ENCODE measurements at places on chromosomes 2 and 18.

DNA sequence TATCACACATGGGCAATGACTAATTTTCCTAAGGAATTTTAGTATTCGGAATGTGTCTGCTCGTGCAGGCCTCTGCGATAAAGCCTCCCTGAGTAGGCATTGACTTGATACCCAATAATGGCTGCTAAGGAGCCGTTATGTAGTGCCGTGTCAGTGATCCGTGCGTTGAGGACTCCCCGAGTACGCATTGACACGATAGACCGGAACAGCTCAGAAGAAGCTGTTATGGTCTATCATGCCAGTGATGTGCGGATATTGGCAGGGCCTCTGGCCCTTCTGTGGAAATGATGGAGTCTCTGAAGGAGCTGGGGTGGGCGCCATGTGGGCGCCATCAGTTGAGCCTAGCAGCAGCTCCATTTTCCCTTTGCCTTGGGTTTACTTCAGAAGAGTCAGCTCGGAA lies 29.1 kb downstream of the ZEB2 start:
- DNase-seq, result no peak

DNA sequence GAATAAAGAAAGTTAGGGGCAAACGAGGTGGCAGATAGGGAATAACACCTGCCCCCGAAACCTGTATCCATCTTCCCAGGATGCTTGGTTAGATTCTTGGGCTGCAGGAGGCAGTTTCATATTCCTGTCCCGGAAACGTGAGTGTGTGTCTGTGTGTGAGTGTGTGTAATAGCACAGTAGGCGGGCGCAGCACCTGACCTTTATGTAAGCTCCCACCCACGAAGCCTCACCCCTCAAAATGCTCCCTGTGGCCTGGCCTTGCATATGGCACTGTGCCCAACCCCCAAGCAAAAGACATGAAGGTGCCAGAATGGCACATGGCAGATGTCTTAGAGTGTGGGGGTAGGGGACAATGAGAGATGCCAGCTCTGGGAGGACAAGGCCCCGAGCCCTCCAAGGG lies 48.9 kb downstream of the EFR3B start:
- no peak for DNase-seq

DNA sequence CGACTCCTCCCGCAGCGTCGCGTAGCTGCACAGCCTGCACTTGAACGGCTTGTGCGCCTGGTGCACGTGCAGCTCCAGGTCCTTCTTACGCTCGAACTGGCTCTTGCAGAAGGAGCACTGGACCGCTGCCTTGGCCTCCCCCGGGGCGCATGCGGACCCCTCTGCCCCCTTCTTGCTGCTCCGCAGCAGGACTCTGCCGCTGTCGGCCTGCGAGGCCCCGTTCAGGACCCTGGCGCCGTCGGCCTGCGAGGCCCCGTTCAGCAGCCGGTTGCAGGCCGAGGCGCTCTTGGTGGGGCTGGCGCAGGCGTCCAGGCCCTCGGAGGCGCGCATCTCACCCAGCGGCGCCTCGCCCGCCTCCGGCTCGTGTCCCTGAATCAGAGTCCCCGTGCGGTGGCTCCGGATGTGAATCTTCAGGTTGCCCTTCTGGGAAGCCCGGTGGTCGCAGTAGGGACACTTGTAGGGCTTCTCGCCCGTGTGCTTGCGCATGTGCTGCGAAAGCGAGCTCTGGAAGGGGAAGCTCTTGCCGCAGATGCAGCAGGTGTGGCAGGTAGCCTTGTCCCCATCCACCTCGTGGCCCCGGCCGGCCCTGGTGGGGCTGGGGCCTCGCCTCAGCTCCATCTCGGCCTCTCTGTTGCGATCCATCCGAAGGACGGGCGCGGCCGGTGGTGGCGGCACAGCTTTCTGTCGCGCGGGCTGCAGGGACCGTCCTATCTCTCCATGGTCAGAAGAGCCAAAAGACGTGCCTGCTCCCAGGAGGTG lies 52.5 kb downstream of the ZNF516 start:
- no peak for DNase-seq

- DNase-seq, result no peak
These were observed 19.0 kb downstream of the DIPK1C start for GRCh38 chr18:74438091-74438490.

GRCh38 chr2:158926478-158926948 lies 41.9 kb upstream of the TANC1 start:
- no peak for DNase-seq

DNA sequence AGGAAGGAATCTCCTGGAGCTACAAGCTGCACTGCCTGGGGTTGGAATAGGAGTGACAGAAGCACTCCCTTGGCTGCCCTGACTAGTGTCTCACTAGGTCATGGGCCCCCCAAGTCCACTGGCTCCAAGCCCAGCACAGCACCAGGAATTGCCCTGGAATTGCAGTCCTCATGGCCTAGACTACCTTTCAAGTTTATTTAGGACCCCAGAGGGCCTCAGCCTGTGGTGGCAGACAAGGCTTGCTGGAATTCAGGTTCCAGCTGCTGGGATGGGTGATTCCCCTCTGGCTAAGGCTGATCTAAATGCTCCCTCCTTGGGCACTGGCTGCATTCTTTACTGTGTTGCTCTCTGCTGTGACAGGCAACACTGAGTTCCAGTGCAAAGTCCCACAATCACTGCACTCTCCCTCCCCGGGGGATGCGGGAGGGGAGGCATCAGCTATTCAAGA lies 14.0 kb downstream of the STRADB start:
- no peak for DNase-seq

- no peak for DNase-seq
These were observed 181.7 kb upstream of the ALPP start for GRCh38 chr2:232196802-232197201.

- DNase-seq, result no peak
These were observed 353.2 kb upstream of the PKDCC start for GRCh38 chr2:41694536-41695049.

- DNase-seq, result peak; percentile 78
These were observed 80.4 kb downstream of the LPIN2 start for GRCh38 chr18:2932247-2933181.

- no peak for DNase-seq
These were observed 35.0 kb upstream of the EVA1A start for GRCh38 chr2:75595541-75596395.

- DNase-seq, result no peak
These were observed 101.6 kb upstream of the TMEM18 start for GRCh38 chr2:778731-779350.

- DNase-seq, result no peak
These were observed 20.1 kb upstream of the TNP1 start for GRCh38 chr2:216879727-216880508.

GRCh38 chr2:120974950-120975349 lies 239.3 kb downstream of the GLI2 start:
- no peak for DNase-seq

- DNase-seq, result no peak
These were observed 2.2 kb downstream of the NXPH2 start for GRCh38 chr2:138777996-138778395.

DNA sequence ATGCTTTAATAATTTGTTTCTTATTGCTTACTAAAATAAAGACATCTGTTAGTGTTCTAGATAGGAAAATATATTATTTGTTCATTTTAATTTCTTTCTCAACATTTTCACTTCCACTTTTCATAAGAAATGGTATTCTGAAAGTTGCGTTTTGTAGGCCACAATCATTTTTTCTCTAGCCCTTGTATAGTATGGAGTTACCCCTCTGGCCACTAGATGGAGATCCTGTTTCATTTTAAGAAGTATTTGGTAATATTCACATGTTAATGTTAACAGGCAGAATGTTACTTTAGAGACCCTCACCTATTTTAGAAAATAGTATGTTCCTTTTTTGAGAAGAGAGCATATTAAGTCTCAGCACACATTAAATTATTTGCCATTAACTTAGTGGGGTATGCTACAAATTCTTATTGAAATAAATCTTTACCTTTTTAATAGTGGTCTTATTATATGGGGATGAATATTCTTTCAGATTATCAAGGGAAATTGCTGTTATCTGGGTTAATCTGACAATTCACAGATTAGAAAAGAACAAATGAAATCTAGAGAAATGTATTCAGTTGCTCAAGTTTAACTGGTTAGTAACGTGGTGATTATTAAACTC lies 73.9 kb upstream of the TTC27 start:
- peak; percentile 27 for DNase-seq

DNA sequence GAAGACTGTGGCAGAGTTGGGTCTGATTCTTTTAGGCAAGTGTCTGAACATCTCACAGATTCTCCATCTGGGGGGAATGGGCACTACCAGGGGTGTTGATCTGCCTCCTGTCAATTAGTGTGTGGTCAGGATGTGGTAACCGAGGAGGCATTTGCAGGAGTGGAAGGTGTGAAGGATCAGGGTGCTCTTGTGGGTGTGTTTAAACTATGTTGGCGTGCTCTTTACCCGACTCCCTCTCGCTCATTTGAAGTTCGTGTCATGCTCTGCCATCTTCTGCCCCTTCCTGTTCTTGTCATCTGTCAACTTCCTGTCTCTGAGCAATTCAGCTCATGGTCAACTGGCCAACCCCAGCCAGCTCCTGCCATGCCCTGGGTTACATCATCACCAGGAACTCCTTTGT lies 107.9 kb downstream of the RTN4 start:
- peak; percentile 49 for DNase-seq

DNA sequence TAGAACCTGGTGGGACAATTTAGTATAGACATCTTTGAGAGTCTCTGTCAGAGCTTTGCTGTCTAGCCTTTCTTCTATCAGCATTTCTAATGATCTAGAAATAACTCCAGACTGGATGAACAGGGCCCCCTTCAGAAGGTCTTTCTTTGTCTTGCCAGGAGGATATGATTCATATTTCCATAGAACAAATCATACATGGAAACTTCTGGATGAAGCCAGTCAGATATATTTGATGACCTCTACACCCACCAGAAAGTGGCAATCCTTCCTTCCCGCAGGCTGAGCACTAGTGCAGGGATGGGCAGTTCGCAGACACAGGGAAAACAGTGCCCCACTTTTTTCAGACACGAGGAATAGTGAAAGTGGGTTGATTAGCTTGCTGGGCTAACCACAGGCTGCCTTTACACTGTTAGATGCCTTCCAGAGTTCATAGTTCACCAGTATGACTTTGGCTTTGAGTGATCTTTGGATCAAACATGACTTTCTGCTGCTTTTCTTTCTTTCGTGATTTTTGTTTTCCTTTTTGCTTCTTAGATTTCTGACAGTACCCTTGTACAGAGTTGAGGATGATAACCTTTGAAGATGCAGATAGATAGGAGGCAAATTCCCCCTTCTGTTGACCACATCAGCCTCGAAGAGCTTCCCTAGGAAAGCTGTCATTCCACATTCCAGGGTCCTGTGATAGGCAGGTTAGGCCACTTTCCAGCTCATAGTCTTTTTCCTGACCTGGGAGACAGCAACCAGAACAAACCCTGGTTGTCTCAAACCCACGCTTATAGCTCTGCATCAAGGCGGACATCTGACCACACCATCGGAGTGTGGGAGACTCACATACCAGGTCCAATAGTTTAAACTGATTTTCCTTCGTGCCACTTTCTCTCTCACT lies 237.0 kb downstream of the ZNF407 start:
- DNase-seq, result no peak

- peak; percentile 47 for DNase-seq
These were observed 4.8 kb upstream of the TTC39C start for GRCh38 chr18:24009651-24010333.

DNA sequence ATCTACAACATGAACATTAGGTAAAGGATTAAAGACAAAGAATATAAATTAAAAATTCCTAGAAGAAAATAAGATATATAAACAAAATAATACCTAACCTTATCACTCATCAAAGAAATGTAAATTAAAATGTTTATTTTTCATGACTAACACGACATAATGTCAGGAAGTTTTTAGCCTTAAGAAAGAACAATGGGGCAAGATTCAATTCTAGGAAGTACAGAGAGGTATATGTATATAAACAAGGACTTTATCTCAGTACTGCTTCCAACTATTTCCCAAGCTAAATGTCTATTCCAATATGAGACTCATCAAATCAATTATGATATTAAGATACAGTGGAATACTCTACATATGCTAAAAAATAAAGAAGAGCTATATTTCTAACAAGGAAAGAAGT lies 44.1 kb downstream of the TTC21B start:
- no peak for DNase-seq

- no peak for DNase-seq
These were observed 12.2 kb upstream of the GNAL start for GRCh38 chr18:11676867-11677266.
